Type B pancreatic cell (in vitro differentiated cells): ENCODE measurements at places on chromosomes 12 and 14. TPM values are rescaled to one million over a fixed set of nuclear protein-coding genes. Genes with fewer than 3 reads are reported as not detected.

The FAM186B gene
- 0.14 and 0.21 TPM in 2 replicates for total RNA-seq

The C12orf50 gene
- total RNA-seq = 0.17 TPM in 1 of 2 replicates, not detected in the other

The PTGES3 gene
- total RNA-seq = 219 and 222 TPM in 2 replicates

The TTLL5 gene
- 36.7 and 44.7 TPM in 2 replicates for total RNA-seq

The TAS2R10 gene
- total RNA-seq = 0.36 and 1.7 TPM in 2 replicates

The DLK1 gene
- 149 and 405 TPM in 2 replicates for total RNA-seq

The CD163L1 gene
- 0.83 TPM in 1 of 2 replicates, not detected in the other for total RNA-seq

The TSPAN19 gene
- 0.56 TPM in 1 of 2 replicates, not detected in the other for total RNA-seq

The PLXNC1 gene
- 7.1 and 8.3 TPM in 2 replicates for total RNA-seq

The OR6C6 gene
- total RNA-seq = not detected in 2 replicates

The ZNF385A gene
- total RNA-seq = 29.5 and 47.3 TPM in 2 replicates

The TMX1 gene
- 28.8 and 31.4 TPM in 2 replicates for total RNA-seq

The CLEC2A gene
- not detected in 2 replicates for total RNA-seq

The RIMBP2 gene
- total RNA-seq = 23.7 and 35.6 TPM in 2 replicates

The ETFRF1 gene
- 14.2 and 33.6 TPM in 2 replicates for total RNA-seq

The PDE3A gene
- 19.7 and 27.1 TPM in 2 replicates for total RNA-seq

The DBX2 gene
- total RNA-seq = 0.10 TPM in 1 of 2 replicates, not detected in the other

The KRT79 gene
- not detected in 2 replicates for total RNA-seq

The HOTAIR gene
- not detected in 2 replicates for total RNA-seq
